Upper lobe of left lung (tissue), 6 donors: ENCODE measurements at places on chromosomes 3 and 15. TPM values are rescaled to one million over a fixed set of nuclear protein-coding genes. Genes with fewer than 3 reads are reported as not detected.

The HRG gene
- total RNA-seq = not detected

- no peak for DNase-seq
- no peaks in the 10 kb centered on the region for H3K27me3 ChIP-seq
- no peaks in the 10 kb centered on the region for H3K4me1 ChIP-seq
Measured at GRCh38 chr15:27339138-27339537, 368.2 kb downstream of the GABRG3 start.

The PRR20G gene
- total RNA-seq = not detected

DNA sequence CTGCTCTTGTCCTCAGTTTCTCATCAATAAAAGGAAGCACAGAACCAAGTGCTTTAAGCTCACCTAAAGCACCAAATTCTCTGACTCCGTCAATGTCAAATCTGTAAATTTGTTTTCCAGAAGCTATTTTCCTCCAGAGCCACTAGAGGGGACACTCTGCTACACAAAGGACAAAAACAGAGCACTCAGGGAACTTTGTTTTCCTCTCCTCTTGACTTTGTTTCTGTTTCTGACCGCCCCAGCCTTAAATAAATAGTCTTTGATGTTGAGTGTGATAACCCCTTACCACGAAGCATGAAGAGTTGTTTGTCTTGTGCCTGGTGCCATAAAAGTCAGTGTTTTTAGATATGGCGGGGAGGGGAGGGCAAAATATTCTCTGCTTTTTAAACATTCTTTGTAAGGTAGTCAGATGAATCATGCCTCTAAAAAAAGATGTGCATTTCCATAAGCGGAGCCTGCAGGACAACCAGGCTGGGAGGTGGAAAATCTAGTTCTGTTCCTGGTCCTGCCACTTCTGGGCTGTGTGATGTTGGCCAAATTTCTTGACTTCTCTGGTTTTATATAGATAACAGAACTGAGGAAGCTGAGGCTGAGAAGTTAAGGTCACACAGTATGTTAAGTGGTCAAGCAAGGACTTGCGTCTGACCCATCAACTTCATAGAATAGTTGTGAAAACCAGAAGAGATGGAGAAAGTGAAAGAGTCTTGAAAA is 7.3 kb upstream of the ZBTB38 start:
- no peaks in the 10 kb centered on the region for H3K36me3 ChIP-seq
- DNase-seq = no peak
- H3K4me1 ChIP-seq = peaks cover 14% of the 10 kb centered on the region
- no peak overlapping the region for H3K4me3 ChIP-seq
- H3K27me3 ChIP-seq = no peaks in the 10 kb centered on the region

- DNase-seq = no peak
- H3K4me3 ChIP-seq = no peak overlapping the region
- H3K27me3 ChIP-seq = no peaks in the 10 kb centered on the region
- H3K27ac ChIP-seq = no peak overlapping the region
Measured at GRCh38 chr15:64284042-64284441, 71.9 kb downstream of the CSNK1G1 start.

- H3K27ac ChIP-seq = no peak overlapping the region
- no peak overlapping the region for H3K4me3 ChIP-seq
- H3K27me3 ChIP-seq = no peaks in the 10 kb centered on the region
Measured at GRCh38 chr3:94251566-94251965, 188.7 kb downstream of the NSUN3 start.

The SH3GL3 gene
- 3.9 TPM for total RNA-seq

The ZNF660 gene
- 2.2 TPM for total RNA-seq

The DUOX1 gene
- 215 TPM for total RNA-seq

DNA sequence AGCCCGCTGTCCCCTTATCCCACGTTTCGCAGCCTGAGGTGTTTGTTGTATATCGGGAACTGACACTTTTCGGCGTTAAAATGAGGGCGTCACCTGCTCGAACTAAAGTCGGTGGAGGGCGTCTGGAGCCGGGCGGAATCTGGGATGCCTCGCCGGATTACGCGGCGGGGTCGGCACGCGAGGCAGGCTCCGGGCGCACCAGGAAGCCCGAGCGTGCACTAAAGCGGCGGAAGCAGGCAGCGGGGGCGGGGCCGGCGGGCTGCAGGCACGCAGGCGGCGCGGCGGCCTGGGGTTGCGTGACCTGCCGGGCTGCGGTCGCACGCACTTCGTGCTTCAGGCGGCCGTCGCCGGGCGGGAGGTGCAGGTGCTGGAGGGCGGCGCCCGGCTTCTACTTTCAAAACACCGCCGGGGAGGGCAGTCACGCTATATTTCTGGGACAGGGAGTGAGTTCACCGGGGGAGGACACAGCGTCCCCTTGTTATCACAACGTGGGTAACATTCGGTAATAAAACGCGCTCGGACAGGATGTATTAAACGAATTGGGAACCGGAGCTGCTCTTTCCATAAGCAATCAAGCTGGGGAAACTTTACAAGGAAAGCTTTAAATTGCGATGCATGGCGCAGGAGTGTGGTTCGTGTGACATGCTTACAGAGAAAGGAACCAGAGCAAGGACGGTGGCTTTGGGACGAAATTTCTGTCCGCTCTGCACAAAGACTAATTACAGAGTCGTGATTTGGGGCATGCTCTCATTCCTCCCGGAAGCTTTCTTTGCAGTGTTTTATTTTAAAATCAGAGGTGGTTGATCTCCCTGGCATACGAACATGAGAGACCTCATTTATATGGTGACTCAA is 9.1 kb upstream of the LEKR1 start:
- peak overlapping the region; percentile 77 for H3K27ac ChIP-seq
- no peaks in the 10 kb centered on the region for H3K27me3 ChIP-seq
- peak; percentile 98 for DNase-seq

DNA sequence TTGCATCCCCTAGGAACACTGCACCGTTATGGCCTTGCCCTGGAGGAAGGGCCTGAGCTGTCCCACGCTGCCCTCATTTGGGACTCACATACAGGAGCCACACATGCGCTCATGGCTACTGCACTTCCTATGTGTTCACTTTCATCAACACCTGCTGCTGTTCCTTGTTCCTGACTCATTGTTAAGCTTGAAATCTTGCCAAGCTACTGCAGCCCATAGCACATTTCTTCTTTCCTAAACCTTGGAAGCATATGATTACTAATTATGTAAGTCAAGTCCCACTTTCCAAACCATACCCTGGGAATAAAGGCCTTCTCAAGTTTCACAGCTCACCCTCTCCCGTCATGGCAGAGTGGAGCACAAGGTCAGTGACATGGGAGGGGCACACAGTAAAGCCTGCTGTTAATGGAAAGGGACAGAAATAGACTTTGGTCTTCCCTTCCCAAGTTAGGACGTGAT is 307.9 kb downstream of the CLSTN2 start:
- H3K36me3 ChIP-seq = no peaks in the 10 kb centered on the region
- no peaks in the 10 kb centered on the region for H3K27me3 ChIP-seq

- H3K4me1 ChIP-seq = no peaks in the 10 kb centered on the region
- H3K27ac ChIP-seq = no peak overlapping the region
- no peaks in the 10 kb centered on the region for H3K36me3 ChIP-seq
Measured at GRCh38 chr3:183527428-183528379, 27.8 kb downstream of the KLHL6 start.

The CLDN16 gene
- total RNA-seq = 0.30 TPM

The TM4SF4 gene
- total RNA-seq = not detected

- H3K4me3 ChIP-seq = no peak overlapping the region
- no peaks in the 10 kb centered on the region for H3K27me3 ChIP-seq
- no peak for DNase-seq
- H3K36me3 ChIP-seq = no peaks in the 10 kb centered on the region
- no peaks in the 10 kb centered on the region for H3K4me1 ChIP-seq
Measured at GRCh38 chr3:19173945-19174344, 25.6 kb downstream of the KCNH8 start.

DNA sequence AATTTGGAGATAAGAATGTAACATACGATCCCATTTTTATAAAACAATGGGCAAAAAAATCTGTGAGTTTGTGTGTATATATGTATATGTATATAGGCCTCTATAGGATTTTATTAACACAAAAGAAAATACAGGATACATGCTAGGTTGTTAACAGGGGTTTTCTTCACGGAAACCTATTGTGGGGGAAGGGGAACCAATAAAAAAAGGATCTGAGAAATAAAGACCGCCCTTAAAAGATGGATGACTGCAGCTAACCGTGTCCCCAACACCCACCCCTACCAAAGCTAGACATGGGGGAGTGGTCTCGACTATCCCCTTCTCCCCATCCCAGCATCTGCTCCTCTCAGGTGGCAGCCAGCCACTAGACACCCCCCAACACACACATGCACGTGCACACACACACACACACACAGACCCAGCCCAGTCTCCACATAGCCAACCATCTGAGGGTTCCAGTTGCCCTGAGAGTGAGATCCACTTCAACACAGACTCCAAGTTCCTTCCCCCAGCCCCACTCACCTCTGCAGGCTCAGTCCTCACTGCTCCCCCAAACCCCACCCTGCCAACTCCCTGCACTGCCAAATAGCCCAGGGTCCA is 132.9 kb downstream of the TPRA1 start:
- H3K36me3 ChIP-seq = no peaks in the 10 kb centered on the region
- H3K27ac ChIP-seq = no peak overlapping the region
- H3K27me3 ChIP-seq = no peaks in the 10 kb centered on the region
- no peak overlapping the region for H3K4me3 ChIP-seq

DNA sequence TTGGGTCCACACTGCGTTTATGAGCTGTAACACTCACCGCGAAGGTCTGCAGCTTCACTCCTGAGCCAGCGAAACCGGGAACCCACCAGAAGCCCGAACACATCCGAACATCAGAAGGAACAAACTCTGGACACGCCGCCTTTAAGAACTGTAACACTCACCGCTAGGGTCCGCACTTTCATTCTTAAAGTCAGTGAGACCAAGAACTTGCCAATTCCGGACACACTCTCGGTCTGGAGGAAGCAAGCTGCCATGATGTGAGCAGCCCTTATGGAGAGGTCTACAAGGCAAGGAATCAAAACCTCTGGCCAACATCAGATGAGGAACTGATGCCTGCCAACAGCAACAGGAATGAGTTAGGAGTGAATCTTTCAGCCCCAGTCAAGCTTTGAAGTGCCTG is 62.9 kb downstream of the SLC28A2 start:
- H3K27ac ChIP-seq = no peak overlapping the region
- DNase-seq = no peak
- H3K27me3 ChIP-seq = no peaks in the 10 kb centered on the region
- no peaks in the 10 kb centered on the region for H3K4me1 ChIP-seq

DNA sequence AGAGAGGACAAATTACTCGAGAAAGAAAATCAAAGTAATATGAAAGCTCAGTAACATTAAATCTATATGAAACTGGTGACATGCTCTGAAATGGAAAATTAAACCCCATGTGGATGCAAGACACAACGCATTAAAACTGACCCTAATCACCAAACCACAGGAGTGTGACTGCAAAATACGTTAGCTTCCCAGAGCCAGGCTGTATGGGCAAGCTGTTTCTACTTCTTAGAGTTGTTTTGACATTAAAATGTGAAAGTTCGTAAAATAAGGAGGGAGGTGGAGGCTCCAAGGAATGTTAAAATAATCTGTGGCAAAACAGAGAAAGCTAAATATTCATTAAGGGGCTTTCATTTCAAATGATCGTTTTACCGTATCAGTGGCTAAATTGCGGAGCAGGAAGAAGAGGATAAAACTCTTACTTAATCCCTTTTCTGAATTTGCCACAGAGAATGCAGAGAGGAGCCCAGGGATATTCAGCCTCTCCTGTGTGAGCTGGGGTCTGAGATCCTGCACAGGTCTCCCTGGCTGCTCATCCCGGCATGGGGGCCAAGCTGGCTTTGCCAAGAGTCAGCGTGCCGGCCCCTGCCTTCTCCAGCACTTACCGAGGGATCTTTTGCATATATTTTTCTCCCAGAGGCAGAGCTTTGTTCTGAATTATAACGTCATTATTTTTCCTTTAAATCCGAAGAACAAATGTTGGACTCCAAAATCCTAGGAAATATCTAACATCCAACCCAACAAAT is 239.8 kb upstream of the THBS1 start:
- H3K4me1 ChIP-seq = peaks cover 5% of the 10 kb centered on the region
- H3K36me3 ChIP-seq = no peaks in the 10 kb centered on the region
- H3K27ac ChIP-seq = no peak overlapping the region
- H3K4me3 ChIP-seq = no peak overlapping the region
- no peak for DNase-seq
- no peaks in the 10 kb centered on the region for H3K27me3 ChIP-seq

- H3K4me1 ChIP-seq = peaks cover 14% of the 10 kb centered on the region
- DNase-seq = peak; percentile 27
- H3K27ac ChIP-seq = no peak overlapping the region
- H3K27me3 ChIP-seq = no peaks in the 10 kb centered on the region
- H3K36me3 ChIP-seq = peaks cover 5% of the 10 kb centered on the region
Measured at GRCh38 chr3:133384331-133385027, 15.4 kb upstream of the BFSP2 start.

The SLC9A9 gene
- 11.9 TPM for total RNA-seq

DNA sequence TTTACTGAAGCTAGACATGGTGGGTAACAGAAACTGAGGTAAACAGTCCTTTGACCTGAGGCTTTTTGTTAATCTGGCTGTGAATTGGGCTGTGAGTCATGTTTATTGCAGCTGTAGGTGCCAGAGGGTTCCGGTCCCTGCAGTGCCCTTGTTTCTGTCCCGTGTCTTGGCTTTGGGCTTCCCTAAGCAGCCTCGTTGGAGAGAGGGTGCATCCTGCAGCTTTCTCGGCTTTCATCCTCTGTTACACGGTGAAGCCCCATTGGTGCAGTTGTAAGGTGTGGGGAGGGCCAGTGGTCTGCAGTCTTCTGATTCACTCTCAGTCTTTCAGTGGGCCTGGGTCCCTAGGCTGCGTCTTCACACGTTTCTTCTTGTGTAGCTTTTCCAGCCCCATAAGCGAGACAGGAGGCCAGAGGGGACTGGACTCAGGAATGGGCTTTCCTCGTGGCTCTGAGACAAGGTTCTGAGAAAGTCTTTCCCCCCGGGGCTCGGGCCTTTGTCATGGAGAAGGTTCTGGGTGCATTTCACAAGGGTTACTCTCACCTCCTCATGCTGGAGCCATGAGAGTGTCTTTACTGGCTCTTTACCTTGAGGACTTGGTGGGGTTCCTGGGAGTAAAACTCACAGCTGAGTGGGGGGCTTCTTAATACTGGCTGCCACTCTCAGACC is 33.1 kb downstream of the ASB7 start:
- no peak for DNase-seq
- H3K36me3 ChIP-seq = peaks cover 5% of the 10 kb centered on the region
- no peak overlapping the region for H3K27ac ChIP-seq

The DUOXA2 gene
- total RNA-seq = 0.13 TPM

DNA sequence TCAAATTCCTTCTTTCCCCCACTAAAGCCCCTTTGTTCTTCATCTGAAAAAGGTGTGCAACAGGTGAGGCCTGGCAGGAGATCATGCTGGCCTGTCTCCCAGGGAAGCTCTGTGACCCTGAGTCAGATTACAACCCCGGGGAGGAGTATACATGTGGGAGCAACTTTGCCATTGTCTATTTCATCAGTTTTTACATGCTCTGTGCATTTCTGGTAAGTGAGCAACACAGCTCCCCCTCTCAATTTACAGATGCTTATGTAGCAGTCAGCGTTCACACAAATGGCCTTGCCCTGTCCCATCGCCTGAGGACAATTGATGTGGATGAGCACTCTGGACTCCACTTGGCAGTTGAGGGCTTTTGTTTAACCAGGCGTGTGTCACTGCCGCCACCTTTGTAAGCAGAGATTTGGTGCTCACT is 70.4 kb downstream of the CHDH start:
- H3K27ac ChIP-seq = no peak overlapping the region
- H3K36me3 ChIP-seq = no peaks in the 10 kb centered on the region
- no peak for DNase-seq
- H3K4me1 ChIP-seq = peaks cover 17% of the 10 kb centered on the region
- H3K27me3 ChIP-seq = no peaks in the 10 kb centered on the region

The ADAMTSL3 gene
- total RNA-seq = 8.8 TPM
